ENCODE measurements at places on chromosomes 7 and 10. TPM values are rescaled to one million over a fixed set of nuclear protein-coding genes. Genes with fewer than 3 reads are reported as not detected.

- no peak for DNase-seq
Measured at GRCh38 chr10:10096296-10096695, 921.4 kb upstream of the CELF2 start.

GRCh38 chr10:121436630-121437341 lies 161.5 kb downstream of the FGFR2 start:
- no peak for DNase-seq

GRCh38 chr10:43078986-43079273 lies 2.1 kb downstream of the RET start:
- peak; percentile 48 for DNase-seq

DNA sequence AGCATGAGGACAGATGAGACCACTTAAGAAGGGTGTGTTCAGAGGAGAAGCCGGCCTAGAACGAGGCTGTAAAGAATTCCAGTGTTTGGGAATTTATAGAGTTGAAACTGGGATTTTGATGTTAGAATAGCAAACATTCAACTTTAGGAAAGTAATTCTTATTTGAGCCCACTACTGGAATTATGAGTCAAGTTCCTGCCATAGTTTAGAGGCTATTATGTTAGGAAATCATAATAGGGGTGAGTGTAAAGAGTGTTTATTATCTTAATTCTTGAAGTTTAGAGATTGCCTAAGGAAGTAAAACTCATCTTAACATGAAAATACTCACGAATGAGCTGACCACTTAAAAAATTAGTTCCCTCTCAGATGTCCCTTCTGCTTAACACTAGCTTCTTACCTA lies 2.1 kb downstream of the CBLL1 start:
- no peak for DNase-seq

DNA sequence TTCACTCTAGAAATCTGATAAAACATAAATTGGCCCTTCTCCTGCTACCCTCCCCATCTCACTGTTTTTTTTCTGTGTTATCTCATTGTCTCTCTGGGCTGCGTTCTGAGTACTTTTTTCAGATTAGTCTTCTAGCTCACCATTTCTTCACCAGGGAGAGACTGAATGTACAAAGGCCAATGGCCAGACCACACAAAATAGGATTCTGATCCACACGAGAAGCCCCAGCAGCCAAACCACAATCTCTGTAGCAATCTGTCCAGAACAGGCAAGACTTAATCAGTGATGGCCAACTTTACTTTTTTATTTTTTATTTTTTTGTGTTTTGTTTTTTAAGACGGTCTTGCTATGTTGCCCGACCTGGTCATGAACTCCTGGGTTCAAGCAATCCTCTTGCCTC lies 55.9 kb upstream of the PAPSS2 start:
- DNase-seq = no peak

GRCh38 chr7:98852826-98853225 lies 17.0 kb downstream of the TMEM130 start:
- DNase-seq = no peak

GRCh38 chr10:8211631-8212030 lies 157.1 kb downstream of the GATA3 start:
- DNase-seq = no peak

DNA sequence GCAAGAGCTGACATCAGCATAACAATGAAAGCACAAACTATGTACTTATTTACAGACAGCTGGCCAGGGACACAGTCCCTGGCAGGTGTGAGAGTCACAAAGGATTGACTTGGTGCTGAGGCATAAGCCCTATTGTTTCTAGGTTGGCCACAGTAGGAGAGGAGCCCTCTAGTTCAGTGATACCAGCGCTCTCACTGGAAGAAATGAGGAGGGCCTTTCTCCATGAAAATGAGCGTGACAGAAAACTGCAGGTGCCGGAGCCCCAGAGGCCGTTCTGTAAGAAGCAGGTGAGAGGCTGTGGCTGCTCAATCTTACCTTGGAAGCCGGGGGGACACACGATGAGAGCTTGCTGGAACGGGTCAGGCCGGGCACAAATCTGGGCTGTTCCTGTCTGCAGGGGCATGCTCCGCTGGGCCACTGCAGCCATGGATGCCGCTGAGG lies 90.5 kb downstream of the CLEC2L start:
- DNase-seq = no peak

GRCh38 chr7:150879345-150879744 lies 27.0 kb downstream of the AOC1 start:
- DNase-seq = no peak

DNA sequence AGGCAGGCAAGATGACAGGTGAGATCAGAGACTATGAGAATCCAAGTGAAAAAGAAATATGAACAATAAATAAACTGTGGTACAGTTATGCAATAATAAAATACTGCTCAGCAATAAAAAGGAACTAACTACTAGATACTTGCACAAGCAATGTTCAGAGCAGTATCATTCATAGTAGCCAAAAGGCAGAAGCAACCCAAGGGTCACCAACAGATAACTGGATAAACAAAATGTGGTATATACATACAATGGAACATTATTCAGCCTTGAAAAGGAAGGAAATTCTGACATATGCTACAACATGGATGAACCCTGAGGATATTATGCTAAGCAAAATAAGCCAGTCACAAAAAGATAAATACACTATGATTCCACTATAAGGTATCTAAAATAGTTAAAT lies 76.9 kb upstream of the KCNIP2 start:
- DNase-seq = no peak

DNA sequence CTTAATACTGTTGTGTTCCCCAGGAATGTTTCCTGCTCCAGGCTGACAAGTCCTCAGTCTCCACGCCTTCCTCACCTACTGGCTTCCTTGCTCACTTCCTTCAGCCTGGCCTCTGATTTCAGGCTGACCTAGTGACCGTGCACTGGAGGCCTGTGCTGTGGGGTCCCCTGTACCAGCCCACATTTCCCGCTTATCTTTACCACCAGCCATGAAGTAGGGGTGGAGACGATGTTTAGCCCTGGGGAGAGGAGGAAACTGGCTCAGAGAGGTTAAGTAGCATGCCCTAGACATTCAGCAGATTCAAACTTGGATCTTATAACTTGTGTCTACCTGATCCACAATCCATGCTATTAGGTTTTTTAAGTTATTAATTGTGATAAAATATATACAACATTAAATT lies 4.8 kb upstream of the ZNF488 start:
- DNase-seq = no peak

GRCh38 chr10:128069351-128070051 lies 56.7 kb downstream of the MKI67 start:
- DNase-seq = peak; percentile 66

GRCh38 chr7:144011458-144012230 lies 11.5 kb downstream of the OR6B1 start:
- DNase-seq = no peak

DNA sequence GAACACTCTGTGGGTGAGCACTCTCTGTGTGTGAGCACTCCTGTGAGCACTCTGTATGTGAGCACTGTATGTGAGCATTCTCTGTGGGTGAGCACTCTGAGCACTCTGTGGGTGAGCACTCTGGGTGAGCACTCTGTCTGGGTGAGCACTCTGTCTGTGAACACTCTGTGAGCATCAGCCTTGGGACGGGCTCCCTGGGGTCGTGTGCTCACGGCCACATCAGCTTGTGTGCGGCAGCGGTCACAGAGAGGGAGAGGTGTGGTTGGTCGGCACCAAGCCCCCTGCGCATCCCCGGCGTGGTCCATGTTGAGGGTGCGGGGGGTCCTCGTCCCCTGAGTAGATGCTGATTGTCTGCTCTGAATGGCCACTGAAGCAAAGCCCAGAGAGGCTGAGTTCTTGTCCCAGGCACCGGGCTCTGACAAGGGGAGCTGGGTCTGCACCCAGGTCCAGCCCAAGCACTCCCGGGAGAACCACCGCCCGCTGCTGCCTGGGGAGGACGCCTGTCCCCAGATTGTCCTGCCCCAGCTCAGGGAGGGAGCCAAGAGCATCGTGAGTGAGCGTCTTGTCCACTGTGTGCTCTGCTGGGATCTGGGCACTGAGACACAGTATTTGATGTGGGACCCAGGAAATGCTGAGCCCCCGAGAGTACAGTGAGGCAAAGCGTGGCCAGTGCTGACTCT lies 143.7 kb downstream of the DNAJB6 start:
- no peak for DNase-seq

DNA sequence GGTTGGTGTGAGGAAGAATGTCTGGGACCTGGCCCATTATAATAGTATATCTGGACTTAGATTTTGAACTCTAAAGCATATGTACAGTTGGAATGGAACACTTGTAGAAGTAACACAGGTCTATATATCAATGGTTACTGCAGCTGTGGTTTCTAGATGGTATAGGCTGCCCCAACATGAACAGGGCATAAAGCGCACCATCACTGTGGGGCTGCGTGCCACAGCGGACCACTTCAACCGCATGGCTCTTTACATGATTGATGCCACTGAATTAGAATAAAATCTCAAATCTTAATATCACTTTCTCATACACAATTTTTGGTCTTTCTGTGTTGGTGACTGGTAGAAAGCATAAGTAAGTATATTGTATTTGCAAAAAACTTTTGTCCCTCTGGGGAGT lies 59.5 kb downstream of the KLRG2 start:
- DNase-seq = no peak

- no peak for DNase-seq
Measured at GRCh38 chr10:111473361-111473760, 396.5 kb downstream of the ADRA2A start.

- no peak for DNase-seq
Measured at GRCh38 chr10:8063128-8063908, 8.8 kb downstream of the GATA3 start.

DNA sequence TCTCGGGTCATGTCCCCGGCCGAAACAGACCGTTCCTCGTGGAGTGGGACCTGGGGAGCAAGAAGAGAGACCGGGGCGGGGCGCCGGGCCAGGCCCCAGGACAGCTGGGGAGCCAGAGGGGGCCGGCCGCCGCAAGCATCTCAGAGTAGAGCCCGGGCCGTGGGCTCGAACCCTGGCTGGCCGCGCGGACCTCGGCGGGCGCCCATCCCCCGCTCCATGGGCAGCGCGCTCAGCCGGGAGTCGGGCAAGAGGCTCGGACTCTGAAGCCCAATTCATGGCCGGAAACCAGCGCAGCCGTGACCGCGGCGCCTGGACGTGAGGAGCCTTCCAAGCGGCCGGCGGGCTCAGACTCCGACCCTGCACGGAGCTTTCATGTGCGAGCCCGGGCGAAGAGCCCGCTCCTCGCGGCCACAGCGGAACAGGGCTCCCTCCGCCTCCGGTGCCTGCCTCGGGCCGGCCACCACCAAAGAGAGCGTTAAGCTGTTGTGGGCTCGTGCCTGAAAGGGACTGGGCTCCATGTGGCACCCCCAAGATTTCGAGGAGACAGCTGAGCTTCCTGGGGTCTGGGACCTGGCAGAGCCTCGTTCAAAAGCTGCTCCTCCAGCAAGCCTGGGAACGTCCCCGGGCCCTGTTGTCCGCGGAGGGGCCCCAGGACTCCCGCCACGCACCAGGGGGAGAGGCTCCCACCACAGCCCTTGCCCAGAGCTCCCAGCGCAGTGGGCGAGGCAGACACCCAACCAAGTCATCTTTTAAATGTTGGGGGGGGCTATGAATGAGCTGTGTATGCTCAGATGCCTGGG lies 757 bp upstream of the GRID1 start:
- DNase-seq = no peak

DNA sequence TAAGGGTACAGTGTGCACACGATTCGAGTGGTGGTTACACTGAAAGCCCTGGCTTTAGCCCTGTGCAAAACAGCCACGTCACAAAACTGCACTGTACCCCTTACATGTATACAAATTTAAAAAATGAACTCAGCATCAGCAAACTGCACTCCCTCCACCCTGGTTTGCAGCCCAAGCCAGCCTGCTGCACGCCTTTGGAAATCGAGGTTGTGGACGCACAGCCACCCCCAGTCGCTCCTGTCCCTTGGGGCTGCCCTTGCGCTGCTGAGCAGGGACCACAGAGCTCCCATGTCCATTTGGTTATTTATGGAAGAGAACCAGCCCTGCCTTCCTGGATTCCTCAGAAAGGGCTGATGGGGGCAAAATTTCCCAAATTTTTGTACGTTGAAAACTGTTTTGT lies 98.8 kb downstream of the INPP5A start:
- no peak for DNase-seq

- DNase-seq = no peak
Measured at GRCh38 chr10:31098046-31098445, 66.4 kb upstream of the ZNF438 start.

GRCh38 chr10:100625816-100626215 lies 90.1 kb downstream of the HIF1AN start:
- DNase-seq = no peak

DNA sequence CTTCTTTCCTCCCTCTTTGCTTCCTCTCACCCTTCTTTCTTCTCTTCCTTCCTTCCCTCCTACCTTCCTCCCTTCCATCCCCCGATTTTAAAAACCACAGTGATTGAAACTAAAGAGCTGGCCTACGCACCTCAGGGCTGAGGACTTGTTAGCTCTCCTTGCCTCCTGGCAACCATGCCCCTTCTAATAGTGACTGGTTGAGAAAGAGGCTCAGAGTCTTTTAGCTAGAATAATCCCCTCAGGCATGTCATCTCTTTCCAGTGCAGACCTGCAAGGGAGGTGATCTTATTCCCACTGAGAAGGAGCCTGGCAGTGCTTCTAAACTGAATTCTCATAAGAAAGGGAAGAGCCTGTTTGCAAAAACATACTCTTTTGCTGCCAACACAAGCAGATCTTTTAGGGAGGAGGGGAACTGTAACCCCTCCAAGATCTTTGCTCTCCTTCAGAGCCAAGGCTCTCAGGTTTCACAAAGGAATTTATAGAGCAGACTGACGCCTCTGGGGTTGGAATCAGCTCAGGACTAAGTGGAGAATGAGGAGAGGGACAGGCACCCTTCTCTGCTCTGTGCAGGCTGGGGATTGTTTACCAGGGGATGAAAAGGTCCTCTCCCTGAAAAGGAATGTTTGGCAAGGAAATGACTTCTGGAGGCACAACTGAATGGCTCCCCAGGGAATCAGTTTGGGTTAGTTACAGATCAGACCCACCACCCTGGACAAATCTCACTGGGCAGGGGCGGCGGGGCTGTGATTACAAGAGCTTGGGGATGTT lies 9.4 kb upstream of the ANKRD1 start:
- no peak for DNase-seq

GRCh38 chr10:50882540-50882983 lies 2.9 kb downstream of the A1CF start:
- DNase-seq = no peak

- DNase-seq = no peak
Measured at GRCh38 chr7:95312561-95312960, 11.8 kb downstream of the PON1 start.

Gene GDF10
- 0.12 TPM for total RNA-seq

Gene PCGF5
- total RNA-seq = 65.5 TPM

Gene CTAGE8
- total RNA-seq = 5.9 TPM

Gene GET4
- 46.0 TPM for total RNA-seq

Gene LIPK
- not detected for total RNA-seq

Gene PNLIPRP2
- 10.3 TPM for total RNA-seq

Gene C10orf67
- not detected for total RNA-seq

Gene IFIT3
- total RNA-seq = 10.3 TPM

Gene SMKR1
- not detected for total RNA-seq

Gene C10orf105
- total RNA-seq = not detected

Gene GPR158
- 0.15 TPM for total RNA-seq

Gene CUBN
- 0.42 TPM for total RNA-seq

Gene DLX6
- not detected for total RNA-seq

Gene CRTAC1
- 0.43 TPM for total RNA-seq

Gene ACHE
- 29.2 TPM for total RNA-seq

Gene OLAH
- total RNA-seq = not detected

Gene UPK3B
- 2.5 TPM for total RNA-seq

Gene ZNF722
- total RNA-seq = not detected
